ENCODE measurements at places on chromosomes 6 and 20.

GRCh38 chr20:35541118-35541782 is 628 bp upstream of the ERGIC3 start:
- no peak for DNase-seq

GRCh38 chr6:37182736-37183590 is 13.0 kb downstream of the PIM1 start:
- DNase-seq: no peak

DNA sequence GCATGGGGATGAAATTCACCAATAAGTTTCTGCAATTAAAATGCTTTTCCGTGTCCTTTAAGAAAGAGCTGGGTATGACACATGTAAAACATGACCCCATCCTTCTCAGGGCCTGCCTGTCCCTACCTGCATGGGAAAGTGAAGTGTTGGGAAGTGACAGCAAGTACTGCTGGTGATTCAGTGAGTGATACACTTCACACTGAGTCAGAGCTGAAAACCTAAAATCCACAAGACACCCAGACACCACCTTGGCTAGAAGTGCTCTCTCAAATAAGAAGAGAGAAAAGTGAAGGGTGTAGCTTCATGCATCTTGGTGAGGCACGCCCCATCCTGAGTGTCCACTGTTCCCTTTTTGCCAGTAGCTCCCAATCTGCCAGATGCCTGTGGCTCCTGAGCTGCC is 3.3 kb downstream of the RAB22A start:
- DNase-seq: peak; percentile 46

DNA sequence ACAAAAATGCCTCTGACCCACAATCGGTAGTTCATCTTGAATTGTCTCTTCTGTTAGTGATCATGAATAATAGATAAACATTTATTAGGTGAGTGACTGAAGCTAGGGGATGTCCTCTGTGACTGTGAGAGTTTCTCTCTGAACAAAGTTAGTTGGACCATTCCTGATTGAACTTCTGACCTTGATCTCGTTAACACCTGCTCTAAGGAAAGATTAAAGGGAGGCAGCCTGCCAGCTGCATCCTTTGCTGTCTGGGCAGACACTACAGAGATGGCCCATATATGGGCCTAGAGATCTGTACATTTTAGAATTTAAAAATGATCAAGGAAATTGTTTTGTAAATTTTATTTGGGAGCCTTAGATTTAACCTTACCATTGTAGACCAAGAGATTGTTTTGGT is 27.3 kb downstream of the MAPK14 start:
- no peak for DNase-seq

DNA sequence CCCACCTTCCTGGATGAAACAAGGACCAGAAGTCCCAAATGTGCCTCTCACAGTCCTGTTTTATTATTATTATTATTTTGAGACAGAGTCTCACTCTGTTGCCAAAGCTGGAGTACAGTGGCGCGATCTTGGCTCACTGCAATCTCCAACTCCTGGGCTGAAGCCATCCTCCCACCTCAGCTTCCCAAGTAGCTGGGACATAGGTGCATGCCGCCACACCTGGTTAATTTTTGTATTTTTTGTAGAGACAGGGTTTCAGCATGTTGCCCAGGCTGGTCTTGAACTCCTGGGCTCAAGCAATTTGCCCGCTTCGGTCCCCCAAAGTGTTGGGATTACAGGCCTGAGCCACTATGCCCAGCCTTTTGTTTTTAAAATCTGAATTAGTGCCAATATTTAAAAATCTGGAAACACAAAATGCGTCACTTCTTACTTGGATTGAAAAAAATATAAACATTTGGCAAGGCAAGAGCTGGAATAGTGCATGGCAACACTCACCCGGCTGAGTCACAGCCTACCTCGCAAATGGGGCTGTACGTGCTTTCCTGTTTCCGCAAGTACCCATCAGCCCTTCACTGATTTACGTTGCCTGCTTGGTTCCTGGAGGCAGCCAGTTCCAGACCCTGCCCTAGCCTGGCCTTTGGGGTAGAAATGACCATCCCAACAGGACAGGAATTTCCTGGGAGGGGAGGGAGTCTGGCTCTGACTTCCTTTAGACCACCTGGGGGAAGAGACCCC is 6.3 kb downstream of the SDCBP2 start:
- no peak for DNase-seq

- no peak for DNase-seq
These were observed 33.7 kb upstream of the SCUBE3 start for GRCh38 chr6:35179901-35180535.

DNA sequence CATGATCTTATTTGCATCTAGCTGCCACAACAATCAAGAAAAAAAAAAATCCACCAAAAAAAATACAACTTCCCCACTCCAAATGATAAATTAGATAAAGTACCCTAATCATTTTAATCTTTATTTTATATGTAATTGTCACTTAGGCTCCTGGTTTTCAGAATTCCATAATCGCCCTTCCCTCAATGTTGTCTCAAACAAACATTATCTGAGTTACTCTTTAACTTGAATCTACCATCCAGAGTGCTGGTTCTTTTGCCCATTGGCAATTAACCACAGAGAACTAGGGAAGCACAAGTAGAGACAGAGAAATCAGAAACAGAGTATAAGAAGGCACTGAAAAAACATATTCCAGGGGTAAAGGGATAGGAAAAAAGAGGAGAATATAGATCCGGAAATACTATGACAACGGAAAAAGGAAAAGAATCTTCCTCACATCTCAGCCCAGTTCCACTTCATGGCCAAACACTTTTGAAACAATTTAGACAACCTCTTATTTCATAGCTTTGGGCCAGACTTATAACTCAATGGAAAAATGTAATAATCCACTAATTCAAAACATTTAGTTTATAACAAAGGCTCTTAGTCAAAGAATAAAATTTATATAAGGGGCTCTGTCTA is 861 bp upstream of the NHSL1 start:
- no peak for DNase-seq

DNA sequence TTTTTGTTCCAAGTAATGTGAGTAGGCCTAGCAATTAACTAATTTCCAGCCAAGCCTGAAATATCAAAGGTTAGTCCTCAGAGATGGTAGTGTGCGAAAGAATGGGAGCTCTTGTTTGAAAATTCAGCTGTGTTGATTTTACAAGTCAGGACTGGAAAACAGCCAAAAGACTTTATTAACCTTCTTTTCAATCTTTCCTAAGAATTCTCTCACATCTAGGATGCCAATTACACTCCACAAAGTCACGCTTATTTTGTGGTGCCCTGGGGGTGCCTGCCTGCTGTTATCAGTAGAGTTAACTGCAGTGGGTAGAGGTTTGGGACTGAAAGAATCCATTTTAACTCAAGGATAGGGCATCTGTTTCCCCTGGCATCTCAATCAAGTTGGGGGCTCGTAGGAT is 30.7 kb upstream of the MAP3K4 start:
- no peak for DNase-seq

DNA sequence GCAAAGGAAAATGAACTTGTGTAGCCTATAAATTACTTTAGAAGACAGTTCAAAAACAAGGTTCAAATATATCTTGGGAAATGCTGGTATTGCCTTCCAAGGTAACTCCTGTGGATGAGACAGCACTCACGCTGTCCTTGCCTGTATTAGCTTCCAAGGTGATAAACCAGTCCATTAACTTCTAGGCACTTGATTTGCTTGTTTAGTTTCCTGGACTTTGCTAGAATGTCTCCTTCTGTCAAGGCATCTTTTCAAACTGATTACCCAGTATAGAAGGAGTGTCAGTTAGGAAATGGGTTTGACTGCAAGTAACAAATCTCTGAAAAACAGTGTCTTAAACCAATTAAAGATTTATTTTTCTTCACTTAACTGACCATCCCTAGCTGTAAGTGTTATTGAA is 103.4 kb upstream of the SLC22A23 start:
- DNase-seq: no peak

GRCh38 chr6:37310966-37311365 is 42.8 kb upstream of the RNF8 start:
- no peak for DNase-seq

Data from RCC 7860 (cell line).